ENCODE measurements at places on chromosomes 7 and 10. TPM values are rescaled to one million over a fixed set of nuclear protein-coding genes. Genes with fewer than 3 reads are reported as not detected.

GRCh38 chr10:127698886-127699285 is 38.1 kb upstream of the FOXI2 start:
- no peak overlapping the region for H3K27ac ChIP-seq
- no peak for DNase-seq
- no peaks in the 10 kb centered on the region for H3K4me1 ChIP-seq
- H3K27me3 ChIP-seq: no peaks in the 10 kb centered on the region

DNA sequence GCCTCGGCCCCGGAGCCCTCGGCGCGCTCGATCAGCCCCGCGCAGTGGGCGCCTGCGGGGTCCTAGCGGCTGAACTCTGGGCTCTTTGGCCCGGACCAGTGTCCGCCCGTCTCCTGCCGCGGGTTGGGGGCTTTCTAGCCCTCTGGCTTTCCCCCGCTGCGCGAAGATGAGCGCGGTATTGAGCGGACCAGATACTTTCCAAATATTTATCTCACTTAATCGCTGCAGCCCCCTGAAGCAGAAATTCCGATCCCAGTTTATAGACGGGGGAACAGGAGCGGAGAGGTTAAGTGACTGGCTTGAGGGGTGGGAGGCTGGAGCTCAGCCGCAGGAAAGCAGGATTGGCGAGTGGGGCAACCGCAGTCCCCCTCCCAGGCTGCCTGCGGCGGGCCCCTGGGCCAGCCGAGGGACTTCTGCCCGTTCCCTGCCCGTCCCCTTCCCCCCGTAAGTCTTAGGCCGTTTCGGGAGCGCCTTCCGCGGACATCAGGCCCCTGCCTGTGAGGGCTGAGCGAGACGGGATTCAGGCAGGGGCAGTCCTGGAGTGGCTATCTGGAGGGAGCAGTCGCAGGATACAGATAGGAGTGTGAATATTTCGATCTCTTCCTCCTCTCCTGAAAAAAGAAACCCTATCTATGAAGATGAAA is 565 bp downstream of the STRIP2 start:
- H3K27me3 ChIP-seq: no peaks in the 10 kb centered on the region
- no peak for DNase-seq
- peak overlapping the region; percentile 95 for H3K4me3 ChIP-seq
- no peaks in the 10 kb centered on the region for H3K36me3 ChIP-seq

The CHST3 gene
- total RNA-seq: 0.13 TPM

DNA sequence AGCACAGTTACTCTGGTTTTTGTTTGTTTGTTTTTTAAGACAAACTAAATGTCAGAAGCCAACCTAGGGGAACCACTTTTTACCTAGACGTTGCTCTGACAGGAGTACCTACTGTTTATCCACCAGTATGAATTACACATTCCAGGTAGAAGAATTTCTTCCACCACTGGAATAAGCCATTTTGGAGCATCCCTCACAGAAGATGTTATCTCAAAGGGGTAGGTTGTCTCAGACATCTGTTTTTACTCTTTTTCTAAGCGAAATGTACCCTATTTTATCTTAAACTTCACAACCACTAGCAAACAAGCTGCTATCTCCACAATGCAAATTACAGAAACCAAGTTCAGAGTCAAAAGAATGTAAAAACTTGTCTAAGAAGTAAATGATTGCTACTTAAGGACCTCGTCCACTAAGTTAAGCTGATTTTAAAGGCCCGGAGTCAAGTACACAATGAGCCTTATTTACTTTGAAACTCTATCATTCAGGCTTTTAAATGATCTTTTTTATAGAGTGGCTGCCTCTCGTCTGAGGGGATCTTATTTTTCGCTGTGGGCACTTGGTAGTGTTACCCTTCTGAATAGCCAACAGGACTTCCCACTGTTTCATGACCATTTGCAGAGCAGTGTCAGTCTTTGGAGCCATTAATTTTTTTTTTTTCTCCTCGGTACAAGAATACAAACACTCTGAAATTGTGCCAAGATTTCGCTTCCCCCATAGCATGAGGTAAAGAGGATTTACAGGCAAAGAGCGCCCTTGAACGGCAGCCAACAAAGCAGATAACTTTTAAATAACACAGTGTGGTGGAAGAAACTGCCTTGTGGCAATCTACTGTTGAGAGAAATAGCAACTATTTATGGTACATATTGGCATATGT is 15.7 kb upstream of the ARMC3 start:
- H3K4me1 ChIP-seq: no peaks in the 10 kb centered on the region
- H3K36me3 ChIP-seq: no peaks in the 10 kb centered on the region

GRCh38 chr10:92891885-92892690 is 43.8 kb downstream of the EXOC6 start:
- DNase-seq: no peak
- no peaks in the 10 kb centered on the region for H3K36me3 ChIP-seq
- H3K4me3 ChIP-seq: no peak overlapping the region

GRCh38 chr7:85175217-85175616 is 11.6 kb downstream of the SEMA3D start:
- H3K27ac ChIP-seq: no peak overlapping the region
- no peak overlapping the region for H3K4me3 ChIP-seq
- no peaks in the 10 kb centered on the region for H3K36me3 ChIP-seq
- no peaks in the 10 kb centered on the region for H3K4me1 ChIP-seq
- DNase-seq: no peak
- no peaks in the 10 kb centered on the region for H3K27me3 ChIP-seq

GRCh38 chr10:3069876-3070275 is 2.5 kb downstream of the PFKP start:
- peaks cover 22% of the 10 kb centered on the region for H3K36me3 ChIP-seq
- no peak for DNase-seq
- peaks cover 12% of the 10 kb centered on the region for H3K4me1 ChIP-seq

GRCh38 chr10:69974551-69975155 is 78.0 kb upstream of the MACROH2A2 start:
- no peaks in the 10 kb centered on the region for H3K36me3 ChIP-seq
- no peak overlapping the region for H3K27ac ChIP-seq
- H3K4me1 ChIP-seq: no peaks in the 10 kb centered on the region
- H3K4me3 ChIP-seq: no peak overlapping the region
- H3K27me3 ChIP-seq: peaks cover 3% of the 10 kb centered on the region

- no peak for DNase-seq
- H3K4me3 ChIP-seq: no peak overlapping the region
- H3K4me1 ChIP-seq: no peaks in the 10 kb centered on the region
- H3K27ac ChIP-seq: no peak overlapping the region
- H3K36me3 ChIP-seq: no peaks in the 10 kb centered on the region
Observed at GRCh38 chr10:4240608-4241197, 455.7 kb upstream of the KLF6 start.

The PCLO gene
- 0.03 TPM for total RNA-seq

The PRPS1L1 gene
- total RNA-seq: not detected

The FAM25A gene
- total RNA-seq: not detected

The SORBS1 gene
- 0.56 TPM for total RNA-seq

- no peaks in the 10 kb centered on the region for H3K27me3 ChIP-seq
- peak overlapping the region; percentile 88 for H3K27ac ChIP-seq
- H3K4me3 ChIP-seq: no peak overlapping the region
- no peak for DNase-seq
- H3K4me1 ChIP-seq: peaks cover 32% of the 10 kb centered on the region
Observed at GRCh38 chr10:6929148-6929830, 349.2 kb upstream of the PRKCQ start.

GRCh38 chr7:28411876-28412662 is at the start of gene CREB5:
TSS of gene CREB5 (plus strand) at chr7:28412518. CDS start at chr7:28412915, 397 bp downstream.
- no peak for DNase-seq
- no peaks in the 10 kb centered on the region for H3K36me3 ChIP-seq
- 0 out of 2 replicates have a peak, but pooled peaks cover 2% of the 10 kb centered on the region for H3K4me1 ChIP-seq
- no peaks in the 10 kb centered on the region for H3K27me3 ChIP-seq

The VIM gene
- 286 TPM for total RNA-seq

The IRF5 gene
- total RNA-seq: 74.6 TPM

DNA sequence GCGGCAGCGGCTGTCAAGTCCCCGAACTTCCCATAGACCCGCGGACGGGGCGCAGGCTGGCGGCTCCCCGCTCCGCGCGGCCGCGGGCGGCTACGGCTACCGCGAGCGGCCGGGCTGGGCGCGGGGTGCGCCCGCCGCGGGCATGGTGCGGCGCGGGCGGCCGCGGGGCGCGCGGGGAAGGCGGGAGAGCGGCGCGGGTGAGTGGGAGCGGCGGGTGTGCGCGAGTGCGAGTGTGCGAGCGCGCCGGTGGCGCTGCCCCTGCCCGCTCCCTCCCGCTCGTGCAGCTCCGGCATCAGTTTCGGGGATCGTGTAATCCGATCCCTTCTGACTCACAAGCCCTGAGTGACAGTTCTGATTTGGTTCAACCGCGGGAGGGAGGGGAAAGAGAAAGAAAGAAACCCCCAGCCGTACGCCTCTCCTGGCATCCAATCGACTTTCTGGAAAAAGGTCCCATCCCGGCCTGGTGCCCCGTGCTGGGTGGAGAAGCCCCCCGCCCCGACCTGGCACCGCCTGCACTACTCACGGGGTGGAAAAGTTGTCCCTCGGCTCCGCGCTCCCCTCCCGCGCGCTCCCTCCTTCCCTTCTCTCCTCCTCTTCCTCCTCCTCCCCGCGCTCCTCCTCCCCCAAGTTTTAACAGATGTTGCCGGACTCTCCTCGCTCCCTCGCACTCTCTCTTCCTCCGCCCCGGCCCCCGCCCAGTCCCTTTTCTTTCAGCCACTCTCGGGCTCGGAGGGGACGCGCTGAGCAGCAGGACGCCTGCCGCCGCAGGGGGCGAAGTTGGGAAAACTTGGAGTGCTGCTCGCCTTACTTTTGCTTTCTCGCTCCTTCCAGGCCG is at the start of gene GLI3:
Gene GLI3 (minus strand): TSS at position 234 of the 835 bp plus-strand sequence. CDS start 13,956 bp downstream, outside the sequence.
- peaks cover 18% of the 10 kb centered on the region for H3K27me3 ChIP-seq
- no peak within 1 kb of the TSS for H3K27ac ChIP-seq
- no peaks in the 10 kb centered on the region for H3K4me1 ChIP-seq
- peak within 1 kb of the TSS; percentile 71 for H3K4me3 ChIP-seq

Data from GM12878 (cell line).